ENCODE measurements at places on chromosomes 11 and 22.

- no peak for DNase-seq
Measured at GRCh38 chr11:2451336-2451735, 6.5 kb downstream of the KCNQ1 start.

DNA sequence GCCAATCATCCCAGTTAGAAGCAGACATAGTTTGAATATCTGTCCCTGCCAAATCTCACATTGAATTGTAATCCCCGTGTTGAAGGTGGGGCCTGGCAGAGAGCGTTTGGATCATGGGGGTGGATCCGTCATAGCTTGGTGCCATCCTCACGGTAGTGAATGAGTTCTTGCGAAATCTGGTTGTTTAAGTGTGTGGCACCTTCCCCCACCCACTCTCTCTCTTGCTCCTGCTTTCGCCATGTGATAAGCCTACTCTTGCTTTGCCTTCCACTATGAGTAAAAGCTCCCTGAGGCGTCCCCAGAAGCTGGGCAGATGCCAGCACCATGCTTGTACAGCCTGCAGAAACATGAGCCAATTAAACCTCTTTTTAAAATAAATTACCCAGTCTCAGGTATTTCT, 5.0 kb upstream of the CCDC81 start:
- DNase-seq: no peak

- no peak for DNase-seq
Measured at GRCh38 chr11:69454018-69454417, 27.4 kb upstream of the LINC01488 start.

GRCh38 chr11:69137151-69137844, 18.4 kb upstream of the SMIM38 start:
- DNase-seq: no peak

GRCh38 chr11:28759311-28759710, 651.1 kb downstream of the METTL15 start:
- DNase-seq: no peak

- no peak for DNase-seq
Measured at GRCh38 chr11:86301742-86302091, 323 bp upstream of the HIKESHI start.

DNA sequence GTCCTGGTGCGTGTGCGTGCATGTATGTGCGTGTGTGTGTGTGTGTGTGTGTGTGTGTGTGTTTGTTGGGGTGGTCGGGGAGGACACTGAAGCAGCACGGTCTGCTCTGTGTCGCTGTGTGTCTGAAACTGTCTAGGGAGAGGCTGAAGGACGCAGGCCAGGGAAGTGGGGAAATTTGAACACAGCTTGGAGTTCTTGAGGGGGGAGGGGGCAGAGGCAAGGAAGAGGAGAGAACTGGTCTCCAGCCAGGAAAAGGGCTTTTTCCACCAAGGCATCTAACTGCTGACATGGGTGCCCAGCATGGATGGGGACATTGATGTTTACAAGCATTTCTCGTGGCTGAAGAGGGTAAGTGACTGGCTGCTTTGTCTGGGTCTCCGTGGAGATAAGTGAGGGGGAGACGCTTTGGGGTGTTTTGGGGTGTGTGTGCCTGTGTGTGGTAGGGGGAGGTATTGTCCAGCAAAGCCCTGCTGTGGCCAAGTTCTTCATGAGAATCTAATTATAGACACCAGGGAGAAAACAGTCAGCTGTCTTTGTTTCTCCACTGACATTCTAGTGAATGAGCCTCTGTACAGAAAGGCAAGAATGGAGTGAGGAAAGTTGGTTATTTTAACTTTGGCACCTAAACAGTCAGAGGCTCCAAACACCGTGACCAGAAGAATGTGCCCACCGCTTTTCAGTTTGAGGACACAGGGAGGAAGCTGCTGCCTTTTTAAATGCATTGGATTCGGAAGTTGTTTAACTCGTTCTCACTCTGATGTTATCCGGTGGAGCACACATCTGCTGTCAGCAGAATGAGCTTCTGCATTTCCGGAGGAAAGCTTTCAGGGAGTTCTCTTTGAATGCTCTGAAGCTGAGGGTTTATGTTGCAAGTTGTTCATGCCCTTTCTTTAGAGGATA, 63.7 kb downstream of the PPFIBP2 start:
- DNase-seq: no peak

DNA sequence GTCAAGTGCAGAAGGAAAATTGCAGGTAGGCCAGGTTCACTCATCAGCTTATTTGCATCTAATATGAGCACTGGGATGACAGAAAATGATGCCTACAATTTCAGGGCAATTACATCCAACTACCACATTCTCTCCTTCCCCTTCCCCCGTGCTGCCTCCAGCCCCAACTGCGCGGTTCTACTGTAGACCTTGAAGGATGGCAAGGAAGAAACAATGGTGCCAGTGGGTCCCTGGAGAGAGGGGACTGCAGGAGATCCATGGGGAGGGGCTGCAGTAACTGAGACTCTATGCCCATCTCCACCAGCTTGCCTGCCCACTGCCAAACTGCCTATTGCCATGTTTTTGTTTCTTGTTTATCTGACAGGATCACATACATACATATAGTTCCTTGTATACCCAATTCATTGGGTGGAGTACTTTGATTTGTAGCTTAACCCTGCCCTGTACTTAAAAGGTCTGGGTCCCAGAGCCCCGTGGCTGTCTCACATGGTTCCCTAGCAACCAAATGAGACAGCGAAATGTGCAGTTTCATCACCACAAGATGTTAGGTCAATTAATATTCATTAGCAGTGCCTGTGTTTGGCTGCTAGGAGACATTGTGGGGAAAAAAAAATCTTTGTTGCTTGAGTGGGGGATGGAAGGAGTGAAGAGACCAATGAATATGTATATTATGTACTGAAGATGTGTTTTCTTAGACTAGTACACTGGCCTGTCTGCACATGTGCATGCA, 253.5 kb upstream of the PLET1 start:
- no peak for DNase-seq

- DNase-seq: no peak
Measured at GRCh38 chr11:72609045-72609444, 65.2 kb downstream of the PDE2A start.

DNA sequence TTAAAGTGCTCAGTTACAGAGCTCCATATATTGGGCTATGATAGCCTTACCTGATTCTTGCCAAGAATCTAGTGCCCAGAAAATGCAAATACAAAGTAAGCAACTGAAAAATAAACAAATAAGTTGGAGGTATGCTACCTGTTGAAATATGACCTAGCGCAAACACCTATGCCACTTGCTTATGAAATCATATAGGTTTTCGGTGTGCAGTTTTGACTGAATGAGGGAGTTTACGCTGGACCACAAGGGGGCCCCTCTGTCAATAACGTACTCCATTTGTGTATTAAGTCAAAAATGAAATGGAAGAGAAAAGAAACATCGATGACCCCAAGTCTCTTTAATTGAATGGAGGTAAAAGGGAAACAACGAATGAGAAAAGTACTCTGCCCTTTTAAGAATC, 84.9 kb upstream of the TRIM77 start:
- no peak for DNase-seq

DNA sequence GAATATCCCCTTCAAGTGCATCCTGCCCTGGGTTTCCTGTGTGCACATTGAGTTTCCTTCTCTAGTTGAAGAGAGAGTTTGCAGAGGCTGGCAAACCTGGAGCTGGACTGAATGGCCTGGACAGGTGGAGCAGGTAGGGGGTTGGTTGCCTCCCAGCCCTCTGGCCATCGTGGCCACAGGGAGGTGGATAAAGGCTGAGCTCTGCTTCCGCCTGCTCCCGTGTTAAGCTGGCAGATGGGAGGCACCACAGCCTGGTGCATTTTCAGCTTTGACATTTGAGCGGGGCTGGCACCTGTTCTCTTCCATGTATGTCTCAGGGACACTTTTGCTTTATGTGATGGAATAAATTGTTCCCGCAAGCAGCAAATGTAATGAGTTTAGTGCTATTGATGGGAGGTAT, 11.1 kb downstream of the MICAL2 start:
- no peak for DNase-seq

DNA sequence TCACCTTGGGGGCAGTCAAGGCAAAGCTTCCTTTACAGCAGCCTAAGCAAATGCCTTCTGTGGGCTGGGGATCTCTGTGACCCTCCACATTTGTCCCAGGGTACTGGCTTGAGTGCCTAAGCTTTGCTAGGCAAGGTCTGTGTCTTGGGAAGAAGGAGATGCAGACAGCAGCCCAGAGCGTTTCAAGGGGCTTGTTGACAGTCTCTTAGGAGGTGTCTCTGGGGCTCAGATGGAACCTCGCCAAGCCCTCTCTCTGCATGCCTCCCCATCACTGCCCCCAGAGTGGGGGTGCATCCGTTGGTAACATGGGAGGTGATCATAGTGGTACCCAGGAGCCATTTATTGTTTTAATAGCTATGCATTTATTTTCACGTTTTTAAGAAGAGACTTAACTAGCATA, 29.1 kb upstream of the TMPRSS4 start:
- no peak for DNase-seq

GRCh38 chr11:108904480-108904879, 239.6 kb downstream of the DDX10 start:
- no peak for DNase-seq

- no peak for DNase-seq
Measured at GRCh38 chr22:49847751-49848689, 5.6 kb upstream of the ZBED4 start.

DNA sequence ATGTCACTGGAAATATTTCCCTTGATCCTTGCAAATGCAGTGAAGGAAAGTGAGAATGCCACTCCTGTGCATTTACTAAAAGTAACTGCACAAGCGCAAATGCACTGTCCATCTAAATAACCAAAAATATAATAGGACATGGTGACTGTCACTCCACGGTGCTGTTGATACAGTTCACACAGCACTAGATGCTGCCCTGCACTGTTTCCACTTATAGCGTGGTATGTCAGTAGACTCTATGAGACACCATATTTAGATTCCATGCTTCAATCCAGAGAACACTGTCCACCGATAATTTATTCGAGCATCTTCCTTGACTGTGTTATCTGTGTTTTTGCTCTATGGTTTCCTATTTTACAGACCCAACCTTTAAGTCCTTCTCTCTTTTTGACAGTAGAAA, 125.8 kb downstream of the MAML2 start:
- DNase-seq: no peak

DNA sequence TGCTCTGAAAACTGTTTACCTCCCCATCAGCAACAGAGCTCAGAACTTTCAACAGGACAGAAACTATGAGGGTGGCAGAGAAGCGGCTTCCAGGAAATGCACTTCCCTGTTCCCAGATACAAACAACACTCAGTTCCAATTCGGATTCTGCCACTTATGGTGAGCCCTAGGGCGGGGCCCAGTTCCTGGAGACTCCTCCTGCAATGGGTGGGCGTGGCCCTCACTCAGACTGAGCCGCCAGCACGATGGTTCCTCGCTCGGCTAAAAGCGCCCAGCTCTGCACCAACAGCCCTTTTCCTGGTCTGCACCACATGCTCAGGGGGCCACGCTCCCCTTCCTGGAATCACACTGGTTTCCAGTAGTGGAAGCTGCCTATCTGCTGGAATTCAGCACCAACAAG, 314.1 kb downstream of the CTTN start:
- no peak for DNase-seq

DNA sequence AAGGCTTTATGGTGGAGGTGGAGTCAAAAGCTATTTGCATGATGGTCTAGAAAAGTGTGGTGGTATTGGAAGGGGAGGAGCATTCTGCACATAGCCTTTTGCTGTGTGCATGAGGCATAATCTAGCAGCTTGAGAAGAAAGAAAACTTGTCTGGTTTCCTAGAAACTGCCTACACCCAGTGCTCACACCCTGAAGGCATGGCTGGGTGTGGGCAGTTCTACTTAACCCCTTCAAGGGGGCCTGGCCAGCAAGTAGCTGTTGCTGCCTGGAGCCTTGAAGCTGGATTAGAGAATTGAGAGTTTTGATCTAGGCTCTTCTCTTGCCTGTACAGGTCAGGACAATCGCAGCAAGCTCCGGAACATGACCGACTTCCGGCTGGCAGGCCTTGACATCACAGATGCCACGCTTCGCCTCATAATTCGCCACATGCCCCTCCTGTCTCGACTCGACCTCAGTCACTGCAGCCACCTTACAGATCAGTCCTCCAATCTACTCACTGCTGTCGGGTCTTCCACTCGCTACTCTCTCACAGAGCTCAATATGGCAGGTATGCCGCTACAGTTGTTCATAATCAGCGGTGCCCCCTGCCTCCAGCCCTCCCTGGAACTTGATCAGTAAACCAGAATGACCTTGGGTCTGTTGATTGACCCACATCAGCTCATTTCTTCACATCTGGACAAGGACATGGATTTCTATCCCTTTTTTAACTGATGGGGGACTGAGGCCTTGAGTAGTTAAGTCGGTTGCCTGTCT, 12.2 kb upstream of the GRK2 start:
- DNase-seq: no peak

DNA sequence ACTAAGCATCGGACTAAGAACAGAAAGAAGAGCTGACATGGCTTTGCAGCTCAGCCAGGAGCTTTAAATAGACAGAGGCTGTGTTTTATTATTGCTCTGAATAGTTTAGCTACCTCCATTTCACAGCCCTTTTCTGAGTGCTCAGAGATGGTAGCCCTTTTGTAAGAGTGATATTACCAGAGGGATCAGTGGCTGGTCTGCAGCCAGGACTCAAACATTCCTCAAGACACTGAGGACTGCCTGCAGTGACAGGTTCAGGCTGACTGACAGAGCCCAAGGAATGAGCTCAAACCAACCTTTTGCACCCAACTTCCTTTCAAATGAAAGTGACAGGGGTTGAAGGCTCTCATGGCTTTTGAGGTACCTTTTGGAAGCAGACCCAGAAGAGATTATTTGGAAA, 189.0 kb downstream of the DDX10 start:
- DNase-seq: no peak

DNA sequence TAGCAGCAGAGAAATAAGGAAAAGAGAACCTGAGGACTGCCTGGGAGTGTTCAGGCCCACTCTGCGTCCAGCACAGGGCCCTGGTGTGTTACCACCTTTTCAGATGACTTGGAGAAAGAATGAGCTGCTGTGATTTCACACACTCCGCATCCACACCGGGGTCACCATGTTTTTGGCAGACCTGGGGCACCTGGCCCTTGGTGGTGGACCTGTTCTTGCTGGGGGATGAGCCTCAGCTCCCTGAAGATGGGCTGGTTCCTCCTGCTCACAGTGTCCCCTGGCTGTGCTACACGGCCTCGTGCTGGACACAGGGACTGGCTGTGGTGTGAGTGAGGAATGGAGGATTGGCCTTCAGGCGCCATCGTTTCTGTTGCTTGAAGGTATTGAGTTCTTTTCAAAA, 1381.4 kb downstream of the TBC1D22A start:
- DNase-seq: no peak

GRCh38 chr11:10021563-10021962, 272.5 kb downstream of the SBF2 start:
- DNase-seq: no peak

- DNase-seq: no peak
Measured at GRCh38 chr11:130431801-130432200, 3.4 kb upstream of the ADAMTS8 start.

- no peak for DNase-seq
Measured at GRCh38 chr22:36771356-36772063, 4.4 kb downstream of the IFT27 start.

GRCh38 chr11:112608509-112608908, 347.8 kb upstream of the PLET1 start:
- DNase-seq: no peak

- DNase-seq: no peak
Measured at GRCh38 chr11:78573271-78573670, 1.4 kb downstream of the NARS2 start.

- no peak for DNase-seq
Measured at GRCh38 chr11:31422703-31423102, 53.0 kb downstream of the DNAJC24 start.

Data from stimulated activated CD4-positive, alpha-beta T cell treated with anti-CD3 and anti-CD28 coated beads, Interleukin-1b, Interleukin-23, amount 100 ng/mL, for 48 hours (primary cell).